AG04450 (cell line): ENCODE measurements at places on chromosomes 12 and 14. TPM values are rescaled to one million over a fixed set of nuclear protein-coding genes. Genes with fewer than 3 reads are reported as not detected.

DNA sequence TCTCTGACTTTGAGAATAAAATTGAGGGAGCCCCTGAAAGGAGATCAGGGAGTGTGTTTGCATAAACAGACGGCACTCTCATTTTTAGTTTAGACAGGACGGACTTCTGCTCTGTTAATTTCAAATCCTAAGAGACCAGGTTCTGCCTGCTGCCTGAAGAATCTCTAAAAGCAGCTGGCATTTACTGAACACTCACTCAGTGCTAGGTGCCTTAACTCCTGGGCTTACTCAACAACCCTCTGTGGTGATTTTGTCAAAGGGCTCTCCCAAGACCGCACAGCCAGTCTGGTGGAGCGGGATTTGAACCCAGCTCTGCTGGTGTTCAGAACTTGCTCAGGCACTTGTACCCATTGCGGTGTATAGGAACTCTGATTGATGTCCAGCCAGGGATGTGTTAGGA is 2.2 kb downstream of the ORAI1 start:
- no peak for DNase-seq

DNA sequence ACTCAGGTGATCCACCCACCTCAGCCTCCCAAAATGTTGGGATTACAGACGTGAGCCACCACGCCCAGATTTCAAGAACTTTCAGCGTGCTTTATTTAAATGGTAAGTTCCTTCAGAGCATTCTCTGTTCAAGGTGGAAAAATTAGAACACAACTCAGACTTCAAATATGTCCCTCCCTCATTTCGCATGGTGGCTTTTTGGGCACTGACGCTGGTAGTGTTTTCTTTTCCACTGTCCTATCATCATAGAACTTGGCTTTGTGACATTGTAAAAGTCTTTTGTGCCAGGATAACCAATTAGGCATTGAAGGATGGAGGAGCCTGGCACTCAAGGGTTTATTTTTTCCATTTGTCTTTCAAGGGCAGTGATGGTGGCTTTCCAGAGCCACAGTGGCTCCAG is 190.8 kb downstream of the NUAK1 start:
- DNase-seq, result no peak

- no peak for DNase-seq
Observed at GRCh38 chr12:3723916-3724805, 28.7 kb downstream of the CRACR2A start.

DNA sequence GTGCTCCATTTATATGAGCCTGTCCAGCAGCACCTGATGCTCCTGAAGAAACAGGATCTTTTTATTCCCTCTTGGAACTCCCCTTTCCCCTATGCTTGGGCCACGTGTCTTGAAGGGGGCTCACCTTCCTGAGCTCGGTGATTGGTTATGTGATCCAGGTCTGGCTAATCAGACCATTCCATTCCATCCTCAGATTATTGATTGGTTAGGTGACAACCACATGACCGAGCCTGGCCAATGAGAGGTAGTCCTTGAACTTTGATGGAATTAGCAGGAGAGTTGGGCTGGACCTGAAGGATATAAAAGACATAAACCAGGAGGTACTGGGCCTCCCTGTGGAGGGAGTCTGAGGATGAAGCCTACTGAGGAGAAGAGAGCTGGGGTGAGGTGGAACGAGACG is 216.6 kb upstream of the LHX5 start:
- DNase-seq, result no peak

GRCh38 chr12:41018010-41018409 is 170.1 kb upstream of the PDZRN4 start:
- DNase-seq, result no peak

GRCh38 chr12:53077030-53077429 is 2.2 kb downstream of the SPRYD3 start:
- no peak for DNase-seq

- DNase-seq, result no peak
Observed at GRCh38 chr14:102493096-102493495, 16.5 kb downstream of the ANKRD9 start.

- no peak for DNase-seq
Observed at GRCh38 chr12:13186302-13186701, 10.2 kb upstream of the EMP1 start.

GRCh38 chr12:54036620-54037359 is 3.9 kb downstream of the HOXC5 start:
- DNase-seq, result no peak

DNA sequence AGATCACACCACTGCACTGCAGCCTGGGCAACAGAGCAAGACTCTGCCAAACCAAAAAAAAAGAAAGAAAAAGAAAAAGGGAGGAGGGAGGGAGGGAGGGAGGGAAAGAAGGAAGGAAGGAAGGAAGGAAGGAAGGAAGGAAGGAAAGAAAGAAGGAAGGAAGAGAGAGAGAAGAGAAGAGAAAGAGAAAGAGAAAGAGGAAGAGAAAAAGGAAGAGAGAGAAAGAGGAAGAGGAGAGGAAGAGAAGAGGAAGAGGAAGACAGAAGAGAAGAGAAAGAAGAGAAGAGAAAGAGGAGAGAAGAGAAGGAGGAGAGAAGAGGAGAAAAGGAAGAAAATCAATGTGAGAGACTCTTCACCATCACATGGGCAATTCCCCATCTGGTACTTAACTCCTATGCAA is 57.6 kb upstream of the CRACR2A start:
- DNase-seq, result no peak

DNA sequence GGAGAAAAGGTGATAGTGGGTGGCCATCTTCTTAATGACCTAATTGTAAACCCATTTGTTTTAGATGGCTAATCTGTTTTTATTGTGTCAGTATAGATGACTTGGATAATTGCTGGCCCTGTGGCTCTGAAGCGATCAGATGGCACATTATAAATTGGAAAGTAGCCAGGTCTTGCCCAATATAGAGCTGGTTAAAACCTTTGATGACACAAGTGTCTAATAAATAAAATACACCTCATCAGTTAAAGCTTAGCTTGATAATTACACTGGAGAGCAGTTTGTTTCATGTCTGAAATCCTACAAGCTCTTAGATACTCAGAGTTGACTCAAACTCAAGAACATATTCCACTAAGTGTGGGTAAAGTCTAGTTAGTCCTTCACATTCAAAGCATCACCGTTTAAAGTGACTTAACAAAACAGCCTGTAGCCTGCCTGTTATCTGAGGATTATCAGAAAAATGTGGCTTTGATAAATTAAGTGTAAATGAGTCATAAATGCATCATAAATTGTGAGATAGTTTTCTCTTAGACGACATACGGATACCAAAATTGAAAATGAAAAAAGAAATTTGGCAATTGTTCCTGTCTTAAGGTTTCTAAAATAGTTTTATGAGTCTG is 280.9 kb downstream of the LRIG3 start:
- DNase-seq, result no peak

GRCh38 chr12:120170631-120171030 is 23.9 kb downstream of the GCN1 start:
- DNase-seq, result no peak

GRCh38 chr12:58881816-58882215 is 38.5 kb downstream of the LRIG3 start:
- no peak for DNase-seq

GRCh38 chr14:64202716-64203115 is 91.5 kb downstream of the ESR2 start:
- no peak for DNase-seq

DNA sequence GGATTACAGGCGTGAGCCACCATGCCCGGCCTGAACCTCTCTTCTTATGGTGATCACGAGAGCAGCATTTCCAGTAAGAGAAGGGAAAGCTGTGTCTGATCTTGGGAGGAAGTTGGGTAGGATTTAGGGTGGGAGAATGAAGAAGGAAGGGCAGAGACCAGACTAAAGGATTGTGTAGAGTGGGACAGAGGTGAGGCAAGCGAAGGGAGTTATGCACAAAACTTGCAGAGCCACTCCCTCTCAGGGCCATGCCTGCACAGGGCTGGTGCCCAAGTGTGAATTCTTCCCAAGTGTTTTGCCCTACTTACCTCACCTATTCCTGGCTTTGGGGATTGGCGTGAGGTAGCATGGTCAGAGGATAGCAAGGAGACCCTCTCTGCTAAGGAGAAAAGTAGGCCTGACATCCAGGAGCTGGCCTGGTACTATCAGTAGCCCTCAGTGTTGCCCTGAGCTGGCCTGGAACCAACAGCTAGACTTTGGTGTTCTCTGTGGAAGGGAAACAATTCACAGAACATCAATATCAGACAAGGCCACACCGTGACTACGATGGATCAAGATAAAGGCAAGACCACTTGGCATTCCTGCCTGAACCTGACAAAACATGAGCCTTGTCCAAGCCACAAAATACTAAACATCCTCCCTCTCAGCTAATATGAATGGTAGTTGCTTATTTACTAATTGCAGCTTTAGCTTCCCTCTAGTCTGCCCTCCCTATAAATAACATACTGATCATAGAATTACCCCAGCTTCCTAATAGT is 201.0 kb upstream of the AMIGO2 start:
- no peak for DNase-seq

- no peak for DNase-seq
Observed at GRCh38 chr12:2064071-2064507, 11.3 kb downstream of the CACNA1C start.

DNA sequence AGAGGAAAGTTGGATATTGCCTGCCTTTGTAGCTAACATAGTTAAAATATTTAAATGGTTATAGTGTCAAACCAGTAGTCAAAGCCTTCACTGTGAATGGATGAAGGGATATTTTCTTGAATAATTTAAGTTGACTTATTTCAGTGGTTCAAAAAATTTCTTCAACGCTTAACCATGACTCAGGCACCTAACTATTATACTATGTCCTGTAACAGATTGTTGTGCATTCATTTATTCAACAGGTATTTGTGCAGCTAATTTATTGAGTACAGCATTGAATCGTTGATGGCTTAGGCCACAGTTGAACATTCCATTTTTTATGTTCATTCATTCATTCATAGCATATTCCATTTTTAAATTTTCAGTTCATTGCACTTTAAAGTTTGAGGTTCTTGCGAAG is 9.2 kb downstream of the HIF1A start:
- DNase-seq, result no peak

- DNase-seq, result peak; percentile 59
Observed at GRCh38 chr12:66066137-66066928, 64.2 kb downstream of the LLPH start.

DNA sequence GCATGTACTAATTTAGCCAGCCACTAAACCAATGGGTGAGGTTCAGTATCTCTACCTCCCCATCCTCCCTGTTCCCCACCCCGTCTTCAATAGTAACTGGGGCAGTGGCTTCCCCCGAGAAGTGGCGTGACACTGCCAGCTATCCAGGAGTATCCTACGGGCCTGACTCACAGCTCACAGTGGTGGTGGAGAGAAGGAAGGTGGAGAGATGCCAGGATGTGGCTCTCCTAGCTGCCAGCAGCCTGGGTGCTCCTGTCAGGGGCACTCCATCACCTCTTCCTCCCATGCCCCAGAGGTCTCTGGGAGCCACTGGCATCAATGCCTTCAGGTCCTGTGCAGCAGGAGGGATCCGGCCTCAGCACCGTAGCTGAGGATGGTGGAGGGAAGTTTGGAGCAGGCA is 49.0 kb downstream of the TSPAN11 start:
- DNase-seq, result no peak

The CORO1C gene
- 596 and 687 TPM in 2 replicates for polyA plus RNA-seq

The MMP19 gene
- polyA plus RNA-seq, result 43.8 and 46.3 TPM in 2 replicates

The SMIM41 gene
- not detected in 2 replicates for polyA plus RNA-seq

The CCDC177 gene
- polyA plus RNA-seq, result not detected in 2 replicates

The ITPK1 gene
- polyA plus RNA-seq, result 13.6 and 19.4 TPM in 2 replicates

The TESPA1 gene
- polyA plus RNA-seq, result not detected in 2 replicates

The LMNTD1 gene
- 0.57 TPM in 2 replicates for polyA plus RNA-seq

The ATP2B1 gene
- 33.3 and 42.7 TPM in 2 replicates for polyA plus RNA-seq

The TCTN2 gene
- 8.6 and 9.1 TPM in 2 replicates for polyA plus RNA-seq
